ENCODE measurements at places on chromosomes 5 and 9.

DNA sequence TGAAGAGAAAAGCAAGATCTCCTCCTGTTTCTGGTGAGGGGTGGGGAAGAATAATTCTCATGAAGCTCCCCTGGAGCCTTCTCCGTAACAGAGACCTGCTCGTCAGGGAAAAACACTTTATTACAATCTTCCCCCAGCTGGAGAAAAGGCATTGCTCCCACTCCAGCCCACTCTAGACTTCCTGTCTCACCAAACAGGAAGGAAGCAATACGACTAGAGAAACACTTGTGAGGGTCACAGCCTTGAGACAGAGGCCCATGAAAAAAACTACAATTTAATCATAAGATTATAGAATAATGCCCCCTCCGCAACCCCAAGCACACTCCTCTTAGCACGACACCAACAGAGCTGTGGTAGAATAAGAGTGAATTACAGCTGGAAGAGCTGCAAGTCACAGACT is 197.2 kb upstream of the S1PR3 start:
- DNase-seq, result no peak

- no peak for DNase-seq
These were observed 333.9 kb upstream of the SEMA6A start for GRCh38 chr5:116908537-116908936.

DNA sequence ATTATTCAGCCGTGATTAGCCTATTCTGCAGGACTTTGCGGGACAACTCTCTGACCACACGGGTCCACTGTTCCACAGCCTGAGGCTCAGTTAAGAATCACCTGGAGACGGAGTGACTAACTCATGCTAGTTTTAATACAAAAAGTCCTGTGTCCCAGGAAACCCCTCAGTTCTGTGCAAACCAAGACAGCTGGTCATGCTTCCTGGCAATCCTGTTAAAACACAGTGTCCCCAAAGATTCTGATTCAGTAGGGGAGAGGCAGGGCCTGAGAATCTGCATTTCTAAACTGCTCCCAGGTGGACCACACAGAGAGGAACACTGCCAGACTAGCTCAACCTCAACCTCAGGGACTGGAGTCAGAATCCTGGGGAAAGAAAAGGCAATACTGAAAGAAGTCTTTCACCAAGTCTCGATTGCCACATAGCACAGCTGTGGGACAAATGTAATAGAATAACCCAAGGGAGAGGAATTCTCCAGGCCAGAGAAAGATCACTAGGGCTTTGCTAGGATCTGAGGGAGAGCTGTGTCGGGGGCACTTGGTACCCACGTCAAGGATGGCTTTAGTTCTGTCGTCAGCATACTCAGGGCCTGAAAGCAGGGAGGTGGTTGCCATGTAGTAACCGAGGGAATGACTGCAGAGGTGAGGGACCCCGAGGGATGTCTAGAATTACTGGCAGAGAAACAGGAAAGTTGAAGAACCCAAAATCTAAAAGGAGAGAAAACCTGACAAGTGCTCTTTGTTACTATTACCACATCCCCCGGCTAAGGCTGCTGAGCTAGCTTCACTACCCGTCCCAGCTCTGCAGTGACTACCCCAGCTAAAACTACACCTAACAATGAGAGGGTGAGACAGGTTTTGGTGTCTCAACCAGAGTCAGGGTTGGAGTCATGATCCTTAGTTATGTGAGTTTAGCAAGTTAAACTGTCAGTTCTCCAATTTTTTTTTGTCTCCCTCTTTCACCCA is 8.6 kb downstream of the SUSD1 start:
- DNase-seq, result no peak

DNA sequence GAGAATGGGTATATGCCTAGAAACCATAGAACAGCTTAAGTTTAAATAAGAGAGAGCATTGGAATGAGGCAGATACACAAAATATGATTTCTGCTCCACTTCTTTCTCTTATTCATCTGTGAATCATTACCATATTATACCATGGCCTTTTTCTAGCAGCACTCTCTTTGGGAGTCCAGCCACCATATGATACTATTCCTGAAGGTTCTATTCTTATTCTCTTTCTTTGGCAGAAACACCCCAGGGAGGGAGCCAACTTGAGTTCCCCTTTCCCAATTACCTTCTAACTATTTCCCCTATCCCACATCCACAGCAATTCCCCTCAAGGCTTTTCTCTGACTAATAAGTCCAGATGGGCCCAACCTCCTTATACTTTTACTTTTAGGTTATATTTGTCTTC is 55.9 kb downstream of the NDUFAF2 start:
- DNase-seq, result no peak

GRCh38 chr9:132048201-132048600 is 31.5 kb downstream of the MED27 start:
- DNase-seq, result no peak

GRCh38 chr9:69222970-69223369 is 48.9 kb downstream of the TJP2 start:
- DNase-seq, result no peak

DNA sequence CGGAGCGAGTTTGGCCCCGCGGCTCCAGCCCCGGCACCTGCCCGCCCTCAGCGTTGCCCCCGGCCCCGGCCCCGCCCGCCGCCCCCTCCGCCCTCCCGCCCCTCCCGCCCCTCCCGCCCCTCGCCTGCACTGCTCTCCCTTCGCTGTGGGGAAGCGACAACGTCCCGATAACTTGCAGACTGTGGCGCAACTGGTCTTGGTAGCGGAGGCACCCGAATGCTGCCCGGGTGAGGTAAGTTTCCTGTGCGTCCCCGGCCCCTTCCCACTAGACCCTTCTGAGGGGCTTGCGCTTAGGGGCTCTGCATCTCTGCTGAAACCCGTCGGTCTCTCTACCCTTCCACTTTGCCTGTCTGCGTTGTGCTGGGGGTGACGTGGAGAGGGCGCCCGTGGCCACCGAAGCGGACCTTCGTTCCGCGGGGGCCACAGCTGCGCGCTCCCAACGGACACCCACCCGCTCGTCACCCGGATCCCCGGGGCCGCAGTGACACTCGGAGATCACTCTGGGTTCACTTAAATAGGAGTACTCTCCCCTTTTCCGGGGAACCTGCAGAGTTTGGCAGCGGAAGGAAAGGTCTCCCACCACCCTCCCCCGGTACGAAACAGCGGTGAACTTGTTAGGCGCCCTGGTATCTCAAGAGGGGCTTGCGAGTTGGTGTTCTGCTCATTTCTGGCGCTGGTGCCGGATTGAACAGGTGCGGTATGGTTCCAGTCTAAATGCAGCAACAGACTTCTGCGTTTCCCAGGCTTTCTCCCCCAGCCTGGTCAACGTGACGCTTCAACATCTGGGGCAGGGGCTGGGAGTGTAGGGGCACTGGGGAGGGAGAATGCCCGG is 707 bp downstream of the PIP5K1B start:
- DNase-seq, result no peak

GRCh38 chr9:20854444-20854843 is 170.4 kb downstream of the FOCAD start:
- no peak for DNase-seq

- no peak for DNase-seq
These were observed 15.5 kb upstream of the MEGF9 start for GRCh38 chr9:120729791-120730241.

DNA sequence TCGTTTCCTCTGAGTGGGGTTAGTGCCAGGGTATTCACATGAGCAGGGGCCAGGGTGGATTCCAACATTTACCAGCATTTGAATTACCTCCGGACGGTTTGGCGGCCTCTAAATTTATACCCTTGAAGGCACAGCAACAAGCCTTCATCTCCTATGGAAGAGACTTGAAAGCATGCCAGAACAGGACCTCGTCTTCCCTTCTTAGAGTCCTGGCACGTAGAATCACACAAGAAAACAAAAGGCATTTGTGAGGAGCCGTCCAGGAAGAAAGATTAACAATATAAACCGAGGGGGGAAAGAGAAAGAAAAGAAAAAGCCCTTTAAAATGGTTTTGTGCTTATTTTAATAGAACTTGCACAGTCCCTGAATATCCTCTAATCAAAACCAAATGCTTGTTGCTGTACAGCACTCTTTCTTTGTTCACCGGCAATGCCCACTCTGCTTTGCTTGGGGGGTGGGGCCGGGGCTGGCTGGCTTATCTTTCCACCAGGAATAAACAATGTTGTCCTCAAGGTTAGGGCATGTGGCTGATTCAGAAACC is 575.8 kb upstream of the ZNF462 start:
- no peak for DNase-seq

GRCh38 chr9:68914751-68915150 is 99.2 kb downstream of the PRKACG start:
- DNase-seq, result no peak

GRCh38 chr5:87529486-87530076 is 116.9 kb upstream of the CCNH start:
- DNase-seq, result no peak

GRCh38 chr5:45385321-45386058 is 310.7 kb downstream of the HCN1 start:
- DNase-seq, result no peak

- no peak for DNase-seq
These were observed 144.4 kb upstream of the NR4A3 start for GRCh38 chr9:99677281-99677680.

GRCh38 chr5:86008704-86009103 is 609.0 kb upstream of the COX7C start:
- no peak for DNase-seq

- DNase-seq, result no peak
These were observed 6.9 kb upstream of the EXOC3 start for GRCh38 chr5:435961-436640.

DNA sequence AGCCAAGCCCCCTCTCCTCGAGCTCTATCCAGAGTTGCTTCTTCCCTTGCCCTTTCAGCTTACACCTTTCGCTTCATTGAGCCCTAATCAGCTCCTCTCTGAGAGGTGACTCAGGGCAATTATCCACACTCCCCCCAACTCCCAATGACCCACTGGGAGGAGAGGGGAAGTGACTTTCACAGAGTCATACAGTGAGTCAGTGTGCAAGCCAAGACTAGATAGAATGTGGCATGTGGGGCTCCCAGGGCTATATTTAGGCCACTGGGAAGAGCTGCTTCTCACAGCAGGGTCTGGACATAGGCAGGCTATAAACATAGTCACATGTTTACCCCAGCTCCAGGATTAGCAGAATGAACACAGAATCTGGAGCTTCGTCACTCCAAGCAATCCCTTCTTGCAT is 57.4 kb downstream of the NRG2 start:
- DNase-seq, result no peak

GRCh38 chr5:176446028-176446665 is 2.0 kb upstream of the FAF2 start:
- DNase-seq, result no peak

GRCh38 chr5:160269017-160269416 is 39.7 kb downstream of the FABP6 start:
- DNase-seq, result no peak

- DNase-seq, result no peak
These were observed 964.5 kb upstream of the DMAC1 start for GRCh38 chr9:8764051-8764450.

DNA sequence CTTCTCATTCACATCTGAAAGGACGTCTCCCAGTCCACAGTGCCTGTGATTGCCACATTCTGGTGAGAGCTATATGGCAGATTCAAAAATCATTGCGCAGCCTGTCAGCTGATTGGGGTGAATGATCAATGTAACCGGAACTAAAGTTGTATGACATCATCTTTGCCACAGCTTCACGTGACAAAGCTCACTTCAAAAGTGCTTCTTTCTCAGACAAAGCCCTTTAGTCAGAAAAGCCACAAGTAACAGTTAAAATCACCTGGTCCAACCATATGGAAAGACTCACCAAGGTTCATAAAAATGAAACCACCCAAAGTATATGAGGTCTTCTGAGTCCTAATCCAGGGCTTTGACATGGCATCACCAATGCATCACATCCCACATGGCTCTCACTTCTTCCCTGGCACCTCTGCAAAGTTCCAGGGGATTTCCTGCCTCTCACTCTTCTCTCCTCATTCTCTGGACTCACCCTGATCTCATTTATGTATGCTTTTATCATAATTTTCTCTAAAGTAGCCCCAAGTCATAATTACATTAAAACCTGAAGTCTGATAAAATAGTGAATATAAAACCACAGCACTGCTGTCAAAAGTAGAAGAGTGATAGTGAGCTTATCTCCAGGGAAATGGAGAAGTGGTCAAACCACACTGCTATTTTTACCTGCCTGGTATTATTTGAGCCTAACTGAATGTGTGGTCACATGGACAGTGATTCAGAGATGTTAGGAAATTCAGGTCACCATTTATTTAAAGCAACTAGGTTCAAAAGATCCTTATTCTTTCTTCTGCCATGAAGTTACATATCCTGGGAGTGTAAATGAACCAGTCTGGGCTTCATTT is 193.1 kb upstream of the PTGER4 start:
- DNase-seq, result no peak

DNA sequence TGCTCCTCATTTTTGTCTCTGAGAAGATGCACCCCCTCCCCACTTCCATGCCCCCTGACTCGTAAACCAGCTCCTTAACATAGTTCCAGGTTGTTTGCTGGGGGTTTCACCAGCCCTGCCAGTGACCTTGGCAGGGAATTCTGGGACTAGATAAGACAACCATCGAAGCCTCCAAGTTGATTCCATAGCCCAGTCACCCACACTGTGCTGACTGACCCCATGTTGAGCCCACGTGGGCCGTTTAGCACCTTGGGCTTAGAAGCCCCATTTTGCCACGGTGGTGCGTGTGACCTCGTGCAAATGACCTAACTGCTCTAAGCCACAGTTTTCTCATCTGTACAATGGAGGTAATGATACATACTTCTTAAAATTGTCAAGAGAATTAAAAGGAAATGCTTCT is 24.6 kb downstream of the PSAT1 start:
- DNase-seq, result no peak

GRCh38 chr5:81802625-81803024 is 51.7 kb upstream of the SSBP2 start:
- DNase-seq, result no peak

DNA sequence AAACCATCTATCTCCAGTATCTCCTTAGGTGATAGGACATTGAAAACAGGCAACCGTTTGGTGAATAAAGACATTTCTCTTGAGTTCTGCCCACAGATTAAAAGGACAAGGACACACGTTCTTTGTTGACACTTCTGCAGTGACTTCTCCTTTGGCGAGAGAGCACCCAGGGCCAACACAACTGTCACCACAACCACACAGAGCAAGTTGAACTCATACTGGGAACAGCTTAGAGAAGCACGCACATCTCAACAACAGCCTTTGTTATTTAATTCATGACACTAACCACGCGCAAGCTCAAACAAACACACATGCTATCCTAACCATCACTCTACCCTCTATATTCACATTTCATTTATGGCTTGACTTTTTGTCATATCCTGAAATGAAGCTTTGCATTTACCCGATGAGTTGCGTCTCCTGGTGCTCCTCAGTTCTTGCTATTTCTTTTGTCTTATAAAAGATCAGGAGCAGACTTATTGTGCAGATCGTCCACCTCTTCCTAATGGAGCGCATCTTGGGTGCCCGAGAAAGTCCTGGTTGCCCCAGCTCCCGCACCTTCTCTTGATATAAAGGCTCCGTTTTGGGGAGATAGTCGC is 543 bp downstream of the ST8SIA4 start:
- DNase-seq, result no peak

DNA sequence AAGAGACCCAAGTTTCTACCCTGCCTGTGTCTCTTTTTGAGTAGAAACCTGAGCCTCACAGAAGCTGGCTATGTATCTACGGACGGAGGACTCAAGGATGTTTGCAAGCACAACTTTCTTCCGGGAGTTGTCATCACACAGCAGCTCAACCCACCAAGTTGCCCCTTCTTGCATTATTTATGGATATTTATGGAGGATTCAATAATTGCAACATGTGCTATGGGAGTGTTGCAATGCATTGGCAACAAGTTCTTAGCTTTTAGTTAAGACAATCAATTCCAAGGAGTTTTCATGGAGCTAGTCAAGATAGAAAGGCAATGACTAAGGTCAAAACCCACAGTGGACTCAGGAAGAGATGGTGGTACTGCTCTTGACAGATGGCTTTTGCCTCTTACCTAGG is 336.9 kb downstream of the ENC1 start:
- no peak for DNase-seq

- no peak for DNase-seq
These were observed 453.1 kb upstream of the RGMB start for GRCh38 chr5:98320343-98320742.
